ENCODE measurements at places on chromosomes 7 and 10. TPM values are rescaled to one million over a fixed set of nuclear protein-coding genes. Genes with fewer than 3 reads are reported as not detected.

DNA sequence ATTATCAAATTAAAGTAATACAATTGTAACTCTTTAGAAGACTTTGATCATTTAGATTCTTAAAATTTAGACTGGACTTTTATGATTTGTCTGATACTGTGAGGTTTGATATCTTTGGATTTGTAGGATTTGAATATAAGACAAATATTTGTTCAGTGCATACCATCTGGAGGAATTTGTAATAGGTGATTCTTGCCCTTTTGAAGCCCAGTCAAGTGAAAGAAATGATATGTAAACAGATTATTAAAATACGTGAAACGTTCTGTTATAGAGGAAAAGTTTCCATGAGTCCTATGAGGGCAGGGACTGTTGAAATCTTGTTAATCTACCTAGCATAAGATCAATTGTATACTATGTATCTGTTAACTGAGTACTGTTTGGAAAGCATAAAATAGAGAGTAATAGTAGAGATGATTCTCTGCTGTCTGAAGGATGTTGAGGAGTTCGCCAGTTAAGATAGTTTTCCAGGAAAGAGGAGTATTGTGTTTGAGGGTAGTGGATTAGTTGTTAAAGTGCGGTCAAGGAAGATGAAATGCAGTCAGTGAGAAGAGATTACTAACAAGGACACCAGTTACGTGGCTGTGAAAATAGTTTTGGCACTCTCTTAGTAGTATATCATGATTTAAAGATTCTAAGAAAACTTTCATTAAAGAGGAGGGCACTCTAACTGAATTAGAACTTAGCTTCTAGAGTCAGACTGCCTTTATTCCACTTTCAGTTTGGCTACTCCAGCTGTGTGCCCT lies 14.4 kb downstream of the PDCD4 start:
- DNase-seq: no peak

GRCh38 chr7:70512144-70512543 lies 619.8 kb upstream of the GALNT17 start:
- no peak for DNase-seq

GRCh38 chr10:24849051-24849450 lies 103.4 kb downstream of the PRTFDC1 start:
- DNase-seq: no peak

DNA sequence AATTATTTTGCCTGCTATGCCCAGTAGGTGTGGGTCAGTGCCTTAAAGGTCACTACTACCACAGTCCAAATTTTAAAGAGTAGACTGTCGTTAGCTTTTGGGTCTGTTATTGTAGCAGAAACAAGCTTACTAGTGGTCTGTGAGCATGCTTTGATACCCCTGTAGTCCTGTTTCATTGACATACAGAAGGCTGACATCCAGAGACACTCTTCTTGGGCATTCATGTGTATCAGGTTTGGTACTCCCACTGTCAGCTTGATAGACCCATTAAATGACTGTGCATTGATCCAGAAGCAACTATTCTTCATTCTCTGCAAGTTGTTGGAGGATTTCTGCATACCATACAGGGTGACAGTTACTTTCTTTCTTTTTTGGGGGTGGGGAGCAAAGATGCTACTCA lies 884.4 kb upstream of the CELF2 start:
- DNase-seq: no peak

- no peak for DNase-seq
Measured at GRCh38 chr10:103519798-103520197, 26.3 kb downstream of the NEURL1 start.

GRCh38 chr7:73920406-73921134 lies 59.6 kb downstream of the TMEM270 start:
- peak; percentile 51 for DNase-seq

DNA sequence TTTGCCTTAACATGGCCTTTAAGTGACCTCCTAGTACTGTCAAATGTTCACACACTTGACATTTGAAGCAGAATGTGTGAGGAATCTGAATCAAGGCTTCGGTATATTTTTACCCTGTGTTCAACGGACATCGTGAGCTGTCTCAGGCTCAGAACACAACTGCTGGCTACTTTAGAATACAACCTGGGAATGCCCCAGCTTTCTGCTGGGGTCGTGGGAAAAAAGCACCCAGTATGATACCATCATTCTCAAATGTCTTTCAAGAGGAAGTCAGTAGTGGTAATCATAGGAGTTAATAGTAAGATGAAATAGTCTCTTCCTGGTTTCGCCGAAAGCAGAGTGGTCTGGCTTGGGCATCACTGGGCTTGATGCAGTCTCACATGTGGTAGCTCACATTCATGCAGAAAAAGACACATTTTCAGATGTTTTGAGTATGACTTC lies 67.2 kb downstream of the CREB5 start:
- no peak for DNase-seq

DNA sequence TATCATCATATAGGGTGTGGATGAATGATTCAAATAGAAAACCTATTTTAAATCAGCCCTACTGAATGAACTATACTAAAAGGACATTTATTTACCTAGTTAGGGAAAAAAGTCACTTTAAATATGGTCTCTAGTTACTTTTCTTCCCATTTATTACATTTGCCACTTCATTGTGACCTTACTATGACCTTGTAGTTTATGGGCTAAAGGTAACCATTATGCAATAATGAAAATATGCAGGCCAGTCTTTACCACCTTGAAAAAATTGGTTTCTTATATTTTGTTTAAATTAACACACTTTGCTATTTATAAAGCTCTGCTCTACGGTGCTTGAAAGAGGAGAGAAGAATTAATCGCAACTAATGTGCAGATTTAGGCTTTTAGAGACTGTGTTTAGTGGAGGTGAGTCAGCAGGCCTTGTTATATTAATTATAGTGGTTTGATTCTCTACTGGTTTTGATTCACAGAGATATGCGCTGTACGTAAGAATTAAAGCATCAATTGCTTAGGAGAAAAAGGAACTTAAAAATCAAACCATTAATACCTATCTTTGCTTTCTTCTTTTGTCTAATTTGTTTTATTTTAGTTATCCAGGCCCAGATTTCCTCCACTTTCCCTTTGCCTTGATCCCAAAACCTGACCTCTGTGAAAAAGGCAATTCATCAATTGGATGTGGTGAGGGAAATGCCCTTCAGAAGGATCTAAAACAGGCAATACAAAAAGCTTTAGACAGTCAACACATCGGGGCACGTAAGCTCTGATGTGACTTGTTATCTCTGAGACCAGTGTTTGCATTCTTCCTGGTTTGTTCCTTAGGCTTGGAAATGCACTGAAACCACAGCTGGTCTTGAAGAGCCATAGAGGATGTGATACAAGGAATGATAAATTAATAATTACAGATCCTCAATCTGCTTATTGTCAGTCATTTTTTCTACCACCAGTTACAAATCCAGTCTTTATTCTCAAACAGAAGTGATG lies 141.2 kb upstream of the HDAC9 start:
- no peak for DNase-seq

DNA sequence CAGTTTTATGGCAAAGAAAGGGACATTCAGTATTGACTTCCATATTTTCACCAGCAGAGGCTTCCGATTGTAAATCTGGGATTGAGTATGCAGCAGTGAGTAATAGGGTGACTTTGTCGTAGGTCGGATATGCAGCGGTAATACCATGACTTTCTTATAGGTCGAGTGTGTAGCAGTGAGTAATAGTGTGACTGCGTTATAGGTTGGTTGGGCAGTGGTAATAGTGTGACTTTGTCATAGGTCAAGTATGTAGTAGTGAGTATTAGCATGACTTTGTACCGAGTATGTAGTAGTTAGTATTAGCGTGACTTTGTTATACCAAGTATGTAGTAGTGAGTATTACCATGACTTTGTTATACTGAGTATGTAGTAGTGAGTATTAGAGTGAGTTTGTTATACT lies 268.2 kb upstream of the ADARB2 start:
- DNase-seq: no peak

DNA sequence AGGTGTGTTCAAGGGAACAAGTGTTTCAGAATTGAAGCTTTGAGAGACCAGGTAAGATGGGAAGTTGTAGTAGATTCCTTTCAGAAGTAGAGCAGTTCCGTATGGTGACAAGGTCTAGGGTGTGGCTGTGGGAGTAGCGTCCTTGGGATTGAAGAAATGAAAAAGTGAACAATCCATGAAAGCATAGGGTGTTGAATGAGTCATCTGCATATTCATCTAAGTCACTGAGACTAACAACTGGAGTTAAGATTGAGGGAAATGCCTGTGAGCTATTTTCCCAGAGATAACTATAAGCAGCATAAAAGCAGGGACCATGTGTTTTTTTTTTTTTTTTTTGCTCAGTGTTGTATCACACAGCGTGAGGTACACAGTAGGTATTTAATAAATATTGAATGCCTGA lies 134.8 kb downstream of the PHTF2 start:
- DNase-seq: no peak

- no peak for DNase-seq
Measured at GRCh38 chr10:70357565-70357964, 24.9 kb downstream of the LRRC20 start.

- DNase-seq: no peak
Measured at GRCh38 chr7:136555933-136556332, 312.5 kb upstream of the CHRM2 start.

DNA sequence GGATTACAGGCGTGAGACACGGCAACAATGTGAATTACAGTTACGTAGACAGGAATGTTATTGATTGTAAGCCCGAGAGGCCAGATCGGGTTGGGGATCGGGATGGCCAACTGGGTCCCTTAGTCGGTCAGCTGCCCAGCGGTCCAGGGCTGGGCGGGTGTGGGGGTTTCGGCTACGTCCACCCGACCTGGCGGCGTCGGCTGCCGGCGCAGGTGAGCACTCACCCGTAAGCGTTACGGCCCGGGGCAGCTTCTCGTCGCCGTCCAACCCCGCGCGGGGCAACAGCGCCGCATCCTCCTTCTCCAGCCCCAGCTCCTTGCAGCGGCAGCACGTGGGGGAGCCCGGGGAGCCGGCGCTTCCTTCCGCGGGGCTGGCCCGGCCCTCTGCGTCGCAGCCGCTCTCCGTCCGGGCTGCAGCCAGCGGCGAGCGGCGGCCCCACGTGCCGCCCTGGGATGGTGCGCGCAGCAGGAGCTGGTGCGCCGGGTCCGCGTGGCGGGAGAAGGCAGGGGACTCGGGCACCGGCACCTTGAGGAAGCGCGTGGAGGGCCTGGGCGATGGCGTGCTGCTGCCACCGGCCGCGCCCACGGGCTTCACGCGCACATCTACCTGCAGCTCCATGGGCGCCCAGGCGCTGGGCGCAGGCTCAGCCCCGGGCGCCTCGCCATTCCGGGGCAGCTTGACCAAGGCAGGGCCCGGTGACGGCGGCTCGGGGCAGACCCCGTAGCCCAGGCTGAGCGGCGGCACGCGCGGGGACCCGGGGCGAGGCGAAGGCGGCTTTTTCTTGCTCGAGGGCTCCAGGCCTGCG lies 609 bp downstream of the KLRG2 start:
- peak; percentile 72 for DNase-seq

Gene RAMP3
- 0.70 TPM for total RNA-seq

Gene MUC12
- total RNA-seq: 0.50 TPM

Gene MBLAC1
- total RNA-seq: 2.7 TPM

Gene TMEM72
- total RNA-seq: 1.2 TPM

Gene LRIT1
- not detected for total RNA-seq

Data from type B pancreatic cell (in vitro differentiated cells).